ENCODE measurements at places on chromosomes 7 and 10.

DNA sequence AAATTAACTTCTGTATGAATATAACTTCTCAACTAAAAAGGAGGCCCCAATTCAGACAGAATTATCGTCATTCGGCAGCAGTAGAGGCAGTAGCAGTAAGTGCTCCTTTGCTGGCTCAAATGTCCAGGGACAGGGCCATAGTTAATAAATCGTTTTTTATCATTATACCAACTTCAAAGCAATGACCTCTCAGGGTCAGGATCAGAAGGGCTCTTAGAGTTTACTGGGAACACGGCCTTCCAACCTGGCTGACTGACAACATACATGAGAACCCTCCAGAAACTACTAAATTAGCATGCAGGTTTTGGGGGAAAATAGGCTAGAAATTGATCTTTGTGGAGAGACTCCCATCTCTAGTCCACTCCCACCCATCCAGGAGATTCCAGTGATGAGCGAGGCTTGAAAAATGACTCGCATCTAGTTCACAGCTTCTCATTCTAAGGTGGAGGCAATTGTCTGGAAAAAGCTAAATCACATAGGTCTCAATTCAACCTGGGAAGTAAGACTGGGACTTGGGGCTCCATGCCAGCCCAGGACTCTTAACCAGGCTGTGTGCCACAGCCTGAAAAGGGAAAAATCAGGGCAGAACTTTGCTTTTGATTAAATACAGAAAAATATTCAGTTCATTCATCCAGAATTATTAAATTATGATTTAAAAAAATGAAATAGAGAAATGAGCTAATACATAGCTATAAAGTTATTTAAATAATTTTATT is 84.6 kb downstream of the ABLIM1 start:
- no peak for DNase-seq

GRCh38 chr10:15742836-15743235 is 23.1 kb upstream of the ITGA8 start:
- no peak for DNase-seq

DNA sequence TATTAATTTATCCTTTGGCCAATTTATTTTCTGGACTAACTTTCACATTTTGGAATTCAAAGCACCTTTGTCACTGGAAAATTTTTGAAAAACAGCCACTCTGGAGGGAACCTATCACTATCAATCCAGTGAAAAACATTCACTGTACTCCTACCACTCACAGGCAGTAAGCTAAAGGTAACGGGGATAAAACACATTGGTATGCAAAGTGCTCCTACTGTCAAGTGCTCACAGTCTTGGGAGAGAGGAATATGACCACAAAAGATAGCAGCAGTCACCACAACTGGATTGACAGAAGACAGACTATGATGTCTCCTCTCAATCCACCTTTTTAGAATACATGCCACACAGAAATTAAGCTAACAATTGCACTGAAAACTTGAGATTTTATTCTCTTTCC is 13.3 kb downstream of the GSAP start:
- DNase-seq = no peak

DNA sequence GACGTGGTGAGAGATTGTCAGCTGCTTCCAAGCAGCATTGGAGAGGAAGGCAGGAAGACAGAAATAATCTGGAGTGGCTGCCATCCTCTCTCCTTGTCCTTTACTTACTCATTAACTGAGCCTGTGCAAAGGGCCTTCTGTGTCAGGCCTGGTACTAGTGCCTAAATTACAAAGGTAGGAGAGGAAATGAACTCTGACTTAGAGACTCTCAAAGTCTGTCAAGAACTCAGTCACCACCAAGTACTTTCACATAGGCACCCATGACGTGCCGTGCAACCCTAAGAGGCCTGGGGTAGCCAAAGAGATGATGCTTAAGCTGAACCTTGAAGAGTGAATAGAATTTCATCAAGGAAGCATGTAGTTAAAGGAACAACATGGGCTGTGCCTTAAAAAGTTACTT is 866.9 kb downstream of the LRMDA start:
- no peak for DNase-seq

- DNase-seq = no peak
These were observed 226.8 kb downstream of the ACTR3B start for GRCh38 chr7:152986376-152986775.

- DNase-seq = no peak
These were observed 232.8 kb downstream of the PTPRN2 start for GRCh38 chr7:158354861-158355260.

DNA sequence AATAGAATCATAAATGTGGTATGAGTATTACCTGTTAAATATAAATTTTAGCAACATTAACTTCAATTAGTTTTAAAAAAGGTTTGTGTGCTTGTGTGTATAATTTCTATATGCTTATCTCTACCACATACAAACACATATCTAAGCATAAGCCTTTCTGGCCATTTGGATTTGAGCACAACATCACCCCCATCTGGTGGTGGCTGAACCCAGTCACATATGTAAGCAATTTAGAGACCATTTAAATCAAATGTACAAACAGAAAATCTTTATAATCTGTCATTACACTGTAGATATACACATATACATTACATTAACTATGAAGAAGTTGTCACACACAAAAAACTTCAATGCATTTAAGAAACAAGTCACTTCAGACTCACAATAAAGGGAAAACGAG is 31.7 kb downstream of the GPR22 start:
- DNase-seq = peak; percentile 29

GRCh38 chr10:79063071-79063491 is 5.7 kb upstream of the ZMIZ1 start:
- no peak for DNase-seq

GRCh38 chr7:100486111-100486636 is 2.4 kb downstream of the NYAP1 start:
- no peak for DNase-seq

DNA sequence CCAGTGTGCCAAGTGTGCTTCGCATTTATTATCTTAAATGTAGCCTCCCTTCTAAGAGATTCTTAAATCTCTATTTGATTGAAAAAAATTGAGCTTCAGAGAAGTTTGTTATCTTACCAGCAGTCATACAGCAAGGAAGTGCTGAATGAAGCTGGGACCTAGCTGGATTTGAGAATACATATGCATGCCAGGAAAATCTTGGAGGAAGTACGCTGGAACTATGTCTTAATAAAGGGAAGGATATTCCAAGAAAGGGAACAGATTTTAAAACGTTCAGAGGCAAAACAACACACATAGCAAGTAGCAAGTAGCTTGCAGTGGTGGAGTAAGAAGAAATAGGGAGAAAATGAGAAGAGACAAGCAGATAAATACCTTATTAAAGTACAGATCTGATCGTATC is 1.5 kb downstream of the CFAP70 start:
- no peak for DNase-seq

DNA sequence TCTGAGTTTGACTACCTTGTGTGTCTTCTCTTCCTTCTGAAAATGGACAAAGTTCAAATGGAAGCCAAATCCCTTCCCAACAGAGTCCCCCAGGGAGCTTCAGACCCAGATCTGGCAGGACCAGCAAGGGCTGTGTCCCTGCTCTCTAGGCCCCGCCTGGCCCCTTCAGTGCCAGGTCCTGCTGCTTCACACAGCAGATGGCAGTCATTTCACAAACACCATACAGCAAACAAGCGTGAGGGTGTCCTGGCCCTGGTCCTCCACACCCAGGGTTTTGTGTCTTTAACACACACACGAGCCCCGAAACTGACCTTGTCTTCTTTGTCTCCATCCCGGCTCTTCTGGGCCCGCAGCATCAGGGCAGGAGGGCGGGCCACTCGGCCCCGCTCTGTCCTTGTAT is 145.0 kb downstream of the TCERG1L start:
- no peak for DNase-seq

- no peak for DNase-seq
These were observed 103.9 kb downstream of the SLC37A3 start for GRCh38 chr7:140294454-140294853.

GRCh38 chr7:169276-170172 is 22.8 kb upstream of the FAM20C start:
- DNase-seq = no peak

DNA sequence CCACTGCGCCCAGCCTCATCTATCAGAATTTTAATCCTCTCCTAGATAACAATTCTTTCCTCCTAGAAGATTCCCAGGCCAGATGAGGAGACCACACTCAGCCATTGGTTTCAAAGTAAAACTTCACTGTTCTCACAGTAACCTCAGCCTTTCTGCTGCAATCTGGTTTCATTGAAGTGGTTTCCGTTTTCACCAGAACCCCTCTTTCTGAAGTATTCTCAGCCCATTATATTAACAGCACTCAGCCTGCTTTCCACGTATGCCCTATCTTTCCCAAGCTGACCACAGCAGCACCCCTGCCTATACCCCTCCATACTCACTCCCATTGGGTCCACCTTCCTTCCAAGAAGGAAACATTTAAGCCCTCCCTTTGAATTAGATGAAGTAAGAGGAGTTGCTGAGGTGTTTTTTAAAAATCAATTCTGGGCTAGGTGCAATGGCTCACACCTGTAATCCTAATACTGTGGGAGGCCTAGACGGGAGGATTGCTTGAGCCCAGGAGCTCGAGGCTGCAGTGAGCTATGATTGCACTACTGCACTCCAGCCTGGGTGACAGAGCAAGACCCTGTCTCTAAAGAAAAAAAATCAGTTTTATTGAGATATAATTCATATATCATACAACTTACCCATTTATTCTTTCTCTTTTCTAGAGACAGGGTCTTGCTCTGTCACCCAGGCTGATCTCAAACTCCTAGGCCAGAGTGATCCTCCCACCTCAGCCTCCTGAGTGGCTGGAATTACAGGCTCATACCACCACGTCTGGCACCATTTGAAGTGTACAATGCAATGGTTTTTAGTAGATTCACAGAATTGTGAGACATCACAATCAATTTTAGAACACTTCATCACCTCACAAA is 11.3 kb downstream of the PLAU start:
- no peak for DNase-seq

GRCh38 chr10:96896884-96897589 is 64.9 kb downstream of the LCOR start:
- DNase-seq = peak; percentile 15

DNA sequence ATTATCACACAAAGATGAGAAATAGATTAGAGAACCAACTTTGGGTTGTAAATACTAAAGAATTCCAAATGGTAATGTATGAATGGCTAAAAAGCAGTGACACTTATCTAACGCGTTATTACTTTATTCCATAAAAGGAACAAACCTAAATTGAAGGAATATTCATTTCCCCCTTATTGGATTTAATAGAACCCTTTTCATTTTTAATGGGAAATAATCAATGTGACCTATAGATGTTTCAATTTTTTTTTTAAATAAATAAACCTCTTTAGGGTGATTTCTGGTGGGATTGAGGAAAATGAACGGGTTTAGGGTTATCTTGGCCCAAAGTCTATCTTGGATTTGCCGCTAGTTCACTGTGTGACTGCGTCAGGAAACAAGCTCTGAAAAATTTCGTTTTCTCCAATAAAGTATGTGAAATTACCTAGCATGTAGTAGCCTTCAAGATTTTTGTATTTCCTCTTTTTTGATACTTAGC is 1.9 kb upstream of the ACBD5 start:
- DNase-seq = no peak

GRCh38 chr7:135704698-135705097 is 23.3 kb downstream of the SLC13A4 start:
- DNase-seq = no peak

GRCh38 chr10:49117376-49118070 is 2.2 kb upstream of the VSTM4 start:
- no peak for DNase-seq

DNA sequence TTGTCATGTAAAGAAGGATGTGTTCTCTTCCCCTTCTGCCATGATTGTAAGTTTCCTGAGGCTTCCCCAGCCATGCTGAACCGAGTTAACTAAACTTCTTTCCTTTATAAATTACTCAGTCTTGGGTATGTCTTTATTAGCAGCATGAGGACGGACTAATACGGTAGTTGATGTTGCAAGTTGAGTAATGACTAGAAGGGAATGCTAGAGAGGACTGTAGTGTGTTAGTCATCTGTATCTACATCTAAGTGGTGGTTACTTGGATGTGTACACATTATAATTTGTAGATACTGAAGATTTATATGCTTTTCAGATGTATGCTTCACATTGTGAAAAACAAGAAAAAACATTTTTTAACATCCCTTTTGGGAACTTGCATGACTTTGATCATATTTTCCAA is 244.6 kb downstream of the POLR1F start:
- DNase-seq = no peak

DNA sequence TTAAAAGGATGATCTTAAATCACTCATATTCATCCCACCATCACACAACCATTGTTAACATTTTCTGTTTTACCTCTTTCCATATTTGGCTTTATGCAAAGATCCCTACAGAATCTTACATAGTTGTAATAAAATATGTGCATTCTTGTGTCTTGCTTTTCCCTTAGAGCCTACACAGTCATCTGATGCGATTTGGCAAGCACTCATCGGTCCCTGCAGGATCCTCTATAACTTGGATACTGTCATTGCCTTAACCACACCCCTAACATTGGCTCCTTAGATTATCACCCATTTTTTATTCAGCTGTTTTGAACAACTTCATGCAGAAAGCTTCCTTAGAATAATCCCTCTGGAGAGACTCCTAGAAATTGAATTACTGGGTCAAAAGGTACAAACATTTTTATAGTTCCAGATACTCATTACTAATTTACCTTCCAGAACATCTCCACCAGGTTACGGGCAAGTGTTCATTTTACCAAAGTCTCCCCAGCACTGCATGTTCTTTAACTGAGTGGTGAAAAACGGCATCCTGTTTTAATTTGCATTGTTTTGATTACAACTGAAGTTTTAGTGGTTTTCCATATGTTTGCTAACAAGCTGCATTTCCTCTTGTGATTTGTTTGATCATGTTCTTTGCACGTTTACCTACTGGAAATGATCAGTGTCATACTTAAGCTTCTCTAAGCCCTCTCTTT is 268.3 kb downstream of the GRID1 start:
- no peak for DNase-seq

DNA sequence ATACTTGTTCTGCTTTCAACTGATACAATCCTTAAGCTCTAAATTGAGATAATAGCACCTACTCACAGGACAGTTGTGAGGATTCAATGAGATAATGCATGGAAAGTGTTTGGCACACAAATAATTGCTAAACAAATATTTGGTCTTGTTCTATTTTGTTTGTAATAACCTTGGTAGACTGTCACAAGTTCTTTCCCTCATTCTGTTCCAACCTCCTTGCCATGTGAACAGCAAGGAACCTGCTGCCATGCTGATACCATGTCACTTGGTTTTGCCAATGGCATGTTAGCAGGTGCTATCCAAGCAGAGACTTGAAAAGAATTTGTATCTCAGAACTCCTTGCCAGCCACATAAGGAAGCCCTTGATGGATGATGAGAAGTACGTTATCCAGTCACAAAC is 24.8 kb upstream of the TECTB start:
- no peak for DNase-seq

- DNase-seq = peak; percentile 12
These were observed 201.3 kb upstream of the CDCA7L start for GRCh38 chr7:22146961-22147512.

DNA sequence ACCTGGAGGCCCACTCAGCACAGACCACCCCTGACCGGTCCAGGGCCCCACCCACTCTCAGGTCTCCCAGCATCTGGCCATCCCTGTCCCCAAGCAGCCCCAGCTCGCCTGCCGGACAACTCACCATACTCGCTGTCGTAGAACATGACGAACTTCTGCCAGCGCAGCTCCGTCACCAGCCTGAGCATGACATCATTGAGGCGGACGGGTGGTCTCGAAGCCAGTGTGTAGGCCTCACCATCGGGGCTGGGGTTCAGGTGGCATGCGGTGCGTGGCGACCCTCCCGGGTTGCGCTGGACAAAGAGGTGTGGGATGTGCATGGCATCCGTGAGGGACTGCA is 160.4 kb downstream of the GRID1 start:
- no peak for DNase-seq
